Breast epithelium (tissue), 4 donors: ENCODE measurements at places on chromosomes 16 and 17. TPM values are rescaled to one million over a fixed set of nuclear protein-coding genes. Genes with fewer than 3 reads are reported as not detected.

GRCh38 chr17:66331038-66331816 lies 28.8 kb downstream of the PRKCA start:
- no peak for DNase-seq
- H3K4me3 ChIP-seq, result no peak overlapping the region
- H3K27ac ChIP-seq, result no peak overlapping the region
- no peaks in the 10 kb centered on the region for H3K4me1 ChIP-seq

DNA sequence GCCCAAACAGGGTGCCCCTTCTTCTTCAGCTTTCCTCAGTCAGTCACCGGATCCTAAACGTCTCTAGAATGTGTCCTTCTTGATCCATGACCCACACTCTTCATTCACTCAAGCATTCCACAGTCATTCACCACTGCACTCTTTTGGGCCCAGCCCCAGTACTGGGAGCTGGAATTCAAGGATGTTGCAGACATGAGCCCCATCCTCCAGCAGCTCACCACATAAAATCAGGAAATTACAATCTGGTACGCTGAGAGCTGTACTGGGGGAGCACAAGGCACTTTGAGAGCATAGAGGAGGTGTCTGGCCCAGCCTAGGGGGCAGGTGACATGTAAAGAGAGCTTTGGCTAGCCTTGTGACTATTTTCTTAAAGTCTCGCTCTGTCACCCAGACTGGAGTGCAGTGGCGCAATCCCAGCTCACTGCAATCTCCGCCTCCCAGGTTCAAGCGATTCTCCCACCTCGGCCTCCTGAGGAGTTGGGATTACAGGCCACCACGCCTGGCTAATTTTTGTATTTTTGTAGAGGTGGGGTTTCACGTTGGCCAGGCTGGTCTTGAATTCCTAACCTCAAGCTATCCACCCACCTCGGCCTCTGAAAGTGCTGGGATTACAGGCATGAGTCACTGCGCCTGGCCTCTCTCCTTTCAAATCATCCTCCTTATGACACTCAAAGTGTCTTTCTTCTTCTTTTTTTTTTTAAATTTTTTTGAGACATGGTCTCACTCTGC lies 18.7 kb downstream of the CES4A start:
- no peaks in the 10 kb centered on the region for H3K4me1 ChIP-seq
- DNase-seq, result no peak
- no peak overlapping the region for H3K27ac ChIP-seq

DNA sequence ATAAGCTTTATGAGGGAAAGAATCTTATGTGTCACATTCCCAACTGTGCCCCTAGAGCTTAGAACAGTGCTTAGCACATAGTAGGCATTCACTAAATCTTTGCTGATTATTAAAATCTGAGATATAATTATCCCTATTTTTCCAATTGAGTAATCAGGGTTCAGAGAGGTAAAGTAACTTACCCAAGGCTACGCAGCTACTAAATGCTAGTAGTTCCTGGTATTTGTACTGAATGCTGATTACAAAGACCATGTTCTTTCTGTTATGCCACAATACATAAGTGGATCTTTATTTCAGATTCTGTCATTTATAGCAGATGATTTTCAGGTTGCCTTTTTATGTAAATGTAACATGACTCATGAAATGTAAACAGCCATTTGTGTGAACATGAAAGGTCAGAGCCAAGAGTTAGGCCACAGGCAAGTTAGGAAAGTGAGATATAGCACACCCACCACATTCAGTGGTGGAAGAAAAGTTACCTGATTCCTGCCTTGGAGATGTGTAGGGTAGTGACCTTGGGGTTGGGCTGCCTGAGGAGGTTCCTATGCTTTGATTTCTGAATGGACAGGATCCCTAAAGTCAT lies 77.2 kb downstream of the FTO start:
- peak overlapping the region; percentile 84 for H3K27ac ChIP-seq
- no peak for DNase-seq
- no peak overlapping the region for H3K4me3 ChIP-seq
- peaks cover 9% of the 10 kb centered on the region for H3K4me1 ChIP-seq

GRCh38 chr16:46690281-46691178 lies 1.1 kb downstream of the ORC6 start:
- no peaks in the 10 kb centered on the region for H3K36me3 ChIP-seq
- peaks cover 9% of the 10 kb centered on the region for H3K4me1 ChIP-seq
- peak overlapping the region; percentile 99 for H3K4me3 ChIP-seq
- no peak for DNase-seq
- H3K27ac ChIP-seq, result no peak overlapping the region
- no peaks in the 10 kb centered on the region for H3K27me3 ChIP-seq

DNA sequence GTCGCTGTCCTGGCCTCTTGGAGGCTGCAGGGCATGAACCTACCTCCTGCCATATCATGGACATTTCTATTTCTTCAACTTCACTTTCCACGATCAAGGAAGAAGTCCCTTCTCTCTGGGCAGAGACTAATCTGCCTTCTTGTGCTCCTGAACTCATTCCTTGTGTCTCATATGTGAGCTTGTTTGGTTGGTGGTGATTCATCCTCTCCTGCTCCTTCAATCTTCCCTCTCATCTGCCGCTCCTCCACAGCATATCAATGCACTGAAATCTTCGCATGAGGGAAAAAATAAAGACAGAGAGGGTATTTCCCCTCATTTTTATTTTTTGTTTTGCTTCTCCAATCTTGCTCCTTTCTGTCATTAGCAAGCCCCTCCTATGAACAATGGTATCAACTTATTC lies 571.7 kb upstream of the GOT2 start:
- no peak for DNase-seq
- no peaks in the 10 kb centered on the region for H3K36me3 ChIP-seq
- no peak overlapping the region for H3K4me3 ChIP-seq
- no peaks in the 10 kb centered on the region for H3K27me3 ChIP-seq

- no peaks in the 10 kb centered on the region for H3K27me3 ChIP-seq
- no peak overlapping the region for H3K27ac ChIP-seq
- no peaks in the 10 kb centered on the region for H3K4me1 ChIP-seq
- no peak overlapping the region for H3K4me3 ChIP-seq
- no peaks in the 10 kb centered on the region for H3K36me3 ChIP-seq
- no peak for DNase-seq
These were observed 17.2 kb upstream of the RCVRN start for GRCh38 chr17:9922012-9922848.

DNA sequence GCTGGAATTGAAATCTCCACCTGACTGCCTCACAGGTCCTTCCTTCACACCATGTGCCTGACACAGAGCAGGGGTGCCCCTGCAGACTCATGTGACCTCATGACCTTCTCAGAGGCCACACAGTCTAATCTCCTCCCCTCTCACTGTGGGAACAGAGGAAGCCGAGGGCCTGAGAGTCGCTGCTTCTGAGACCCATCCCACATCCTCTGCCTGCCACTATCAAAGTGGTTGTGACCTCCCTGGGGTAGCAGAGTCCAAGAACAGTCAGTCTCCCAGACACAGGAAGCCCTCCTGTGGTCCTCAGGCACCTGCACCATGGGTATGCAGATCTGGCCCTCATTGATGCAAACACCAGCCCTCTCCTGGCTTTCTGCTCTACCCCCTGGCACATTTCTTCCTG lies 78.5 kb downstream of the RAB11FIP4 start:
- H3K27ac ChIP-seq, result no peak overlapping the region
- H3K27me3 ChIP-seq, result no peaks in the 10 kb centered on the region
- H3K4me1 ChIP-seq, result no peaks in the 10 kb centered on the region
- H3K36me3 ChIP-seq, result no peaks in the 10 kb centered on the region
- H3K4me3 ChIP-seq, result no peak overlapping the region
- no peak for DNase-seq

- peaks cover 25% of the 10 kb centered on the region for H3K4me1 ChIP-seq
- peak overlapping the region; percentile 93 for H3K27ac ChIP-seq
- H3K4me3 ChIP-seq, result peak overlapping the region; percentile 94
- H3K36me3 ChIP-seq, result no peaks in the 10 kb centered on the region
- DNase-seq, result no peak
- H3K27me3 ChIP-seq, result no peaks in the 10 kb centered on the region
These were observed 1.4 kb upstream of the PLEKHH3 start for GRCh38 chr17:42677921-42678781.

DNA sequence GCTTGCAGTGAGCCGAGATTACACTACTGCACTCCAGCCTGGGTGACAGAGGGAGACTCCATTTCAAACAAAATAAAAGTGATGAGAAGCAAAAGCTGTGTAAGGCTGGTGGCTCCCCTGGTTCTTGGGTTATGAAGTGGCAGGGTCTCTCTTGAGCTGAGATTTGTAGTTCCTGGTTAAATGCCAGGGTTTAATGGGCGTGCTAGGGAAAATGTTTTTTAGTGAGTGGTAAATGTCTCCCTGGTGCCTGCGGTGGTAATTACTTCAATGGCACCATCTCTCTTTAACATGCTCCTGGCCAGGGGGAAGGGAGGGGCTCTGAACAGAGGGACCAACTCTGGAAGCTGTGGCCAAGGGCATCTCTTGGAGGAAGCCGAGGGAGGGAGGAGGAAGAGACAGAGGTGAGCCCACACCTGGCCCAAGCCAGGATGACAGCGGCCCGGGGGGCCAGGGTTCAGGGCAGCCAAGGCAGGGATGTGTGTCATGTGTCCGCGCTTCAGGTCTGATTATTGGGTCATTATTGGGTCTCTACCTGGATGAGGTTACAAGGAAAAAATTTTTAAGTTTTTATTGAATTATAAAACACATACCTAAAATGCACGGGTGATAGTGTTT lies 17.8 kb upstream of the RPL38 start:
- peaks cover 14% of the 10 kb centered on the region for H3K27me3 ChIP-seq
- no peaks in the 10 kb centered on the region for H3K36me3 ChIP-seq
- H3K4me1 ChIP-seq, result no peaks in the 10 kb centered on the region

GRCh38 chr16:68617734-68618133 lies 27.4 kb upstream of the CDH3 start:
- H3K4me3 ChIP-seq, result no peak overlapping the region
- H3K36me3 ChIP-seq, result no peaks in the 10 kb centered on the region
- no peak for DNase-seq
- H3K27ac ChIP-seq, result no peak overlapping the region
- H3K4me1 ChIP-seq, result no peaks in the 10 kb centered on the region
- no peaks in the 10 kb centered on the region for H3K27me3 ChIP-seq

DNA sequence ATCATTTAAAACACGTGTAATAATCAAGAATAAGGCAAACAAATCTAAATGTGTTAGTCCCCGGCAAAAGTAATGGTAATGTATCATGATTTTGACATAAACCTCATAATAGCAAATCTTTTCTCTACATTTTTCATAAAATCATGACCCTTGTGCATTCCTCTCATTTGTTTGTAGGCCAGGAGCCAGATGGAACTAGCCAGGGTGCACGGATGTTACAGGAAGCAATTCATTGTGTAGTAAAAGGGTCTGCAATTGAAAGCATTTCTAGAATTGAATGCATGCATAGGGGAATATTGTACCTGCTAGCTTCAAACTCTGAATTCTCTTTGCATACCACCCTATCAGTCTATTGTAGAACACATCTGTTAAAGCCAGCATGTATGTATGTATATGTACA lies 66.6 kb downstream of the CNTNAP4 start:
- H3K4me3 ChIP-seq, result no peak overlapping the region
- no peak overlapping the region for H3K27ac ChIP-seq
- H3K36me3 ChIP-seq, result no peaks in the 10 kb centered on the region
- no peaks in the 10 kb centered on the region for H3K4me1 ChIP-seq
- DNase-seq, result no peak
- H3K27me3 ChIP-seq, result no peaks in the 10 kb centered on the region

DNA sequence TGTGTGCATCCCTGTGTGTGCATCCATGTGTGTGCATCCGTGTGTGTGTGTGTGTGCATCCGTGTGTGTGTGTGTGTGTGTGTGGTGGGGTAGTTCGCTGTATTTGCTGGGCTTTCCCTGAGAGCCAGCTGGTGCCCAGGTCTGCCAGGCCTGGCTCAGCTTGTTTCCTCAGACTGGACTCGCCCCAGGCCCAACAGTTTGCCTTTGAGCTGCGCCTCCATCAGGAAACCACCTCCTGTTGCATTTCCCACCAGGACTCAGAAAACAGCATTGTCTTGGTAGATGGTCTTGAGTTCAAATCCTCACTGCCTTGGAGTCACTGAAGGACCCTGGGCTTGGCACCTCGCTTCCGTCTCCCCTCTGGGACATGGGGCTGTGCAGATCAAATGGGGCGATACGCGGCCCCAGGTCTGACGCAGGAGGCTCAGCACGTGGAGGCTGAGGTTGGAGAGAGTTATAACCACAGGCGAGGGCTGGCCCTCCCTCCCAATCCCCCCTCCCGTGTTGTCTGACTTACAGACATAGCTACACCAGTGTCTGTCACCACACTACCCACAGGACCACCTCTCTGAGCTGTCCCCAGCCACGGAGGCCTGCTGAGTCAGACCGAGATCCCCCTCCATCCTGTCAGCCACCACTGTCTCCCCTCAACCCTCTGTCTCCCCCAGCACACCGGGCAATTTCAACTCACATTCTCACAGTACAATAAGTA lies 4.7 kb downstream of the ITGAE start:
- DNase-seq, result no peak
- H3K36me3 ChIP-seq, result no peaks in the 10 kb centered on the region
- no peaks in the 10 kb centered on the region for H3K27me3 ChIP-seq
- no peak overlapping the region for H3K27ac ChIP-seq
- H3K4me1 ChIP-seq, result no peaks in the 10 kb centered on the region

GRCh38 chr16:87203060-87203656 lies 114.0 kb downstream of the C16orf95 start:
- no peaks in the 10 kb centered on the region for H3K36me3 ChIP-seq
- no peak for DNase-seq
- H3K27ac ChIP-seq, result no peak overlapping the region
- H3K4me3 ChIP-seq, result no peak overlapping the region
- no peaks in the 10 kb centered on the region for H3K27me3 ChIP-seq

DNA sequence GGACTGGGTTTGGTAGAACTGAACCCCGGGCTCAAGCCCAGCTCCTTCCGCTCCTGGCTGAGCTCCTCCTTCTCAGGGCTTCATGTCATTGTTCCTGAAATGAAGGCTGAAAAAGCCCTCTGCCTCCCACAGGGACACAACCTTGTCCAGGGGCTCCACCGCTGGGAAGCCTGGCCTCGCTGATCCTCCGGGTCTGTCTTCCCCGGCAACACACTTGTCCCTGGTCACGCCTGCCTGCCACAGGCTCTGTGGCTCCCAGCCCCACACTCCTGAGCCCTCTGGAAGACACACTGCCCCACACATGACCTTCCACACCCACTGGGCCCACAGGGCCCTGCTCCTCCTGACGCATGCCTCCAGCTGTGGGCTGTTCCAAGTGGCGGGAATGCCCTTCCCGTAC lies 18.0 kb upstream of the ZC3H18 start:
- no peak overlapping the region for H3K4me3 ChIP-seq
- H3K36me3 ChIP-seq, result no peaks in the 10 kb centered on the region
- no peaks in the 10 kb centered on the region for H3K27me3 ChIP-seq

- H3K4me3 ChIP-seq, result no peak overlapping the region
- no peaks in the 10 kb centered on the region for H3K36me3 ChIP-seq
- no peak overlapping the region for H3K27ac ChIP-seq
- H3K27me3 ChIP-seq, result no peaks in the 10 kb centered on the region
- DNase-seq, result no peak
- H3K4me1 ChIP-seq, result no peaks in the 10 kb centered on the region
These were observed 36.4 kb upstream of the CES5A start for GRCh38 chr16:55911616-55912015.

- H3K4me1 ChIP-seq, result no peaks in the 10 kb centered on the region
- H3K27me3 ChIP-seq, result no peaks in the 10 kb centered on the region
- no peak overlapping the region for H3K27ac ChIP-seq
- H3K4me3 ChIP-seq, result no peak overlapping the region
- peak; percentile 24 for DNase-seq
- H3K36me3 ChIP-seq, result no peaks in the 10 kb centered on the region
These were observed 190.9 kb upstream of the CHMP6 start for GRCh38 chr17:80800481-80801391.

The ITGAL gene
- total RNA-seq, result 2.3 TPM

The TPSG1 gene
- total RNA-seq, result not detected

The BTBD17 gene
- not detected for total RNA-seq

The UMOD gene
- total RNA-seq, result not detected

The SPAG9 gene
- total RNA-seq, result 128 TPM

The PRAC2 gene
- not detected for total RNA-seq

The MEIOC gene
- total RNA-seq, result under 0.01 TPM

The RAP1GAP2 gene
- total RNA-seq, result 23.4 TPM

The CWC25 gene
- total RNA-seq, result 22.1 TPM
